ENCODE measurements at places on chromosomes 5 and 9. TPM values are rescaled to one million over a fixed set of nuclear protein-coding genes. Genes with fewer than 3 reads are reported as not detected.

Gene C9
- not detected for total RNA-seq

Gene WWC1
- 2.4 TPM for total RNA-seq

Gene BRD9
- total RNA-seq = 82.0 TPM

Gene ZNF462
- total RNA-seq = 0.37 TPM

Gene IFNB1
- not detected for total RNA-seq

Gene FXN
- total RNA-seq = 47.3 TPM

Gene PTGES
- total RNA-seq = 0.09 TPM

Gene ZNF879
- 3.8 TPM for total RNA-seq

Gene NTNG2
- total RNA-seq = 1.6 TPM

Gene ELAVL2
- total RNA-seq = not detected

Gene PCDHA1
- total RNA-seq = not detected

Gene APC
- 20.4 TPM for total RNA-seq

Gene LHFPL2
- 0.30 TPM for total RNA-seq

Gene GCNT4
- 0.70 TPM for total RNA-seq

Gene EGR1
- total RNA-seq = 54.6 TPM

Gene CCDC192
- total RNA-seq = not detected

Gene HRCT1
- total RNA-seq = not detected

Gene GALNT12
- total RNA-seq = 3.6 TPM

Gene FOXD4L5
- not detected for total RNA-seq

Gene NIPAL4
- 2.2 TPM for total RNA-seq

Gene ANKRD18B
- 0.65 TPM for total RNA-seq

Gene RAI14
- 2.6 TPM for total RNA-seq

Gene FAM78A
- 51.6 TPM for total RNA-seq

Gene WDR55
- total RNA-seq = 42.9 TPM

Gene PCDHA7
- total RNA-seq = not detected

Gene EQTN
- total RNA-seq = not detected

Gene ABLIM3
- total RNA-seq = not detected

Gene C9orf153
- total RNA-seq = 0.33 TPM

Gene ARHGEF37
- total RNA-seq = 1.5 TPM

Gene INSL6
- total RNA-seq = not detected

Gene MRPS27
- 98.7 TPM for total RNA-seq

Gene GPX8
- not detected for total RNA-seq

Gene CARD6
- total RNA-seq = 1.7 TPM

Gene CDKN2B
- total RNA-seq = 0.33 TPM

Gene PHYKPL
- 85.9 TPM for total RNA-seq

Gene UGT3A1
- total RNA-seq = not detected

Gene LEAP2
- total RNA-seq = 6.0 TPM

Gene SPATA24
- 4.2 TPM for total RNA-seq

Gene COMMD10
- total RNA-seq = 24.4 TPM

Gene AMBP
- total RNA-seq = not detected

Gene SVEP1
- not detected for total RNA-seq

Gene LOX
- 0.05 TPM for total RNA-seq

Gene EMB
- 56.3 TPM for total RNA-seq

Gene PDE6A
- total RNA-seq = not detected

Gene PITX1
- total RNA-seq = 0.78 TPM

Gene BARHL1
- not detected for total RNA-seq

Gene CKS2
- total RNA-seq = 167 TPM

Gene WHRN
- 2.1 TPM for total RNA-seq

Gene HTR1A
- not detected for total RNA-seq

Gene CYLC2
- total RNA-seq = not detected

Gene SH3TC2
- not detected for total RNA-seq

Gene PCDHGC4
- total RNA-seq = not detected

Gene SPINK4
- total RNA-seq = not detected

Measured in activated CD4-positive, alpha-beta T cell treated with anti-CD3 and anti-CD28 coated beads, Interleukin-2, amount 10 ng/mL, durations not matched to agents 24 days and 14 days (primary cell).